Hypothalamus (tissue), 51 donors: ENCODE measurements at places on chromosomes 6 and 20.
A peak's percentile ranks its signal among the peaks of the same experiment; 100 is the strongest.

- peak; percentile 31 for DNase-seq
Observed at GRCh38 chr6:33008944-33009861, at the start of gene HLA-DOA. Gene HLA-DOA, minus strand, starts transcription at chr6:33009591.

- no peak for DNase-seq
Observed at GRCh38 chr6:43396408-43397149, 27.1 kb upstream of the ZNF318 start.

DNA sequence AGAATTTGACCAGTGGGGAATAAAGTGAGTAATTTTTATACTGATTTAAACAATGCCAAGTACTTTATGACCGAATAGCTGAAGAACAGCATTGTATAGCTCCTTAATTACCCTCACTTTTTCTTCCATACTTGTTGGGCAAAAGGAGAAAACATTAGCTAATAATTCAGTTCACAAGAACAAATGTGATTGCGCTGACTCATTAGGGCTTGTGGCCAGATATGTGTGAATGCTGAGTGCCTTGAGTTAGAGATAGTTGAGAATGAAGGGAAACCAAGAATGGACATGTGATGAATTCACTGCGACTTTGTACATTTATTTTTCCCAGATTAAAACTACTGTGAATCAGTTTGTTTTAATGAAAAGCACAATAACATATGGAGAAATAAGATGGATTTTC, 669.4 kb downstream of the TFAP2A start:
- DNase-seq, result no peak

GRCh38 chr6:148892247-148892646, 145.4 kb downstream of the UST start:
- DNase-seq, result no peak

- DNase-seq, result no peak
Observed at GRCh38 chr6:132865364-132865763, 51.0 kb downstream of the RPS12 start.

DNA sequence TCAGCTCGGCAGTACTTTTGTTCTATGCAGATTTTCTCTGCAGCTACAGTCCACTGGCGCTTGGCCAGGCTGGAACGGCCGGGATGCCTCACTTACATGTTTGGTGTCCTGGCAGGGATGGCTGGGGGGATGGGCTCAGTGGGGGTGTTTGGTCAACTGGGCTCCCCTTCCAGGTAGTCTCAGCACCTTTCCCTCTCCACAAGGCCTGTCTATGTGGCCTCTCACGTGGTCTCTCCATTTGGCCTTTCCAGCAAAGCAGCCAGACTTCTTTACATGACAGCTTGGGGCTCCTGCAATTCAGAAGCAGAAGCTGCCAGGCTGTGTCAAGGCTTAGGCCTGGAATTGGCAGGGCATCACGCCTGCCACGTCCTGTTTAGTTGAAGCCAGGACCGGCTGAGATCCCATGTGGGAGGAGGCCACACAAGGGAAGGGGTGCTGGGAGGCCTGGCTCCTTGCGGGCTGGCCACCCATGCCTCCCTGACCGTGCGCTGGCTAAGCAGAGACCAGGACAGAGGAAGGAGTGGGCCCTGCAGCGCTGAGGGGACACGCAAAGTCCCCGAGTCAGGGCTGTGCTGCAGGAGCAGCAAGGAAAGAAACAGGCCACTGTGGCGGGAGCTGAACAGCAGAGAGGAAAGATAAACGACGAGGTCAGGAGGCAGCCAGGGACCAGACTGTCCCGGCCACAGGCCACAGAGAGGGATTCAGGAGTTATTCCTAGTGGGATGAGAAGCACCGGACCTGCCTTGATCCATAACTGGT, 38.9 kb downstream of the MGME1 start:
- no peak for DNase-seq

DNA sequence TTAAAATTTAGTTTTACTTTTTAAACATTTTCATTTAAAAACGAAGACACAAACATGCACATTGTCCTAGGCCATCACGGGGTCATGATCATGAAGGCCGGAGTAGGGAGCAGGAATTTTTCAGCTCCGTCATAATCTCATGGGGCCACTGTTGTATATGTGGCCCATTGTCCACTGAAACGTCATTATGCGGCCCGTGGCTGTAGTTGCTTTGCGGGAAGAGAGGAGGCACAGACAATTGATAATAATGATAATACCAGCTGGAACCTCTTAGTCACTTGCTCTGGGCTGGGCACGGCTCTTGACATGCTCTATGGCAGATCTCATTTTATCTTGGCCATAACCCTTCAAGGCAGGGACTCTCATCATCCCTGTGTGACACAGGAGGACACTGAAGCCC, 56.5 kb upstream of the FNDC1 start:
- DNase-seq, result no peak

DNA sequence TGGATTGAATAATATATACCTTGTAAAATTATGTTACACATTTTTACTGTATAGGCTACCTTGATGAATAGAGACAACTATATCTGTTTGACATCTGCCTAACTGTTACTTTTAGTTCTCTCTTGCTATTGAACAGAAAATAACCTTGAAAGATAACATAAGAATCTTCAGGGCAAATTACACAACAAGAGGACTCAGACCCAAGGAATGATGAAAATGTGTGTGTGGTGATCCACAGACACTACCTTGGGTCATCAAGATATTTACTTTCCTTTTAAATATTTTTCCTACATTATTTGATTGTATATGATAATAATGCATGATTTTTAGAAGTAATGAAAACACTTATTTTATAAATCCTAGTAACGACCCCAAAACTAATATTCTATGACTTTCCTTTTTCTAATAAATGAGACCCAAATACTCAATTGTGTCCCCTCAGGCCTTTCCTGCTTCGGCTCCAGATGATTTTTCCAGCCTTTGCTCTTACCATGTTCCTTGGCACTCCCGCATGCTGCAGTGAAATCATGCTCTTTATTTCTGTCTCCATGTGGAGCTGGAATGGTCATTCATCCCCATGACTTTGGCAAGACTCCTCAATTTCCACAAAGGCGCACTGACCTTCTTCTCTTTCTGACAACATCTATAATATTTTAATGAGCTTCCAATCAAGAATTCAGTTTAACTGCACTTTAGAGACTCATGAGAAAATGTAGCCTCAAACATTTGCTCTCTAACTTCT, 187.6 kb downstream of the EPM2A start:
- no peak for DNase-seq

GRCh38 chr6:96888745-96889144, 8.9 kb downstream of the NDUFAF4 start:
- no peak for DNase-seq

DNA sequence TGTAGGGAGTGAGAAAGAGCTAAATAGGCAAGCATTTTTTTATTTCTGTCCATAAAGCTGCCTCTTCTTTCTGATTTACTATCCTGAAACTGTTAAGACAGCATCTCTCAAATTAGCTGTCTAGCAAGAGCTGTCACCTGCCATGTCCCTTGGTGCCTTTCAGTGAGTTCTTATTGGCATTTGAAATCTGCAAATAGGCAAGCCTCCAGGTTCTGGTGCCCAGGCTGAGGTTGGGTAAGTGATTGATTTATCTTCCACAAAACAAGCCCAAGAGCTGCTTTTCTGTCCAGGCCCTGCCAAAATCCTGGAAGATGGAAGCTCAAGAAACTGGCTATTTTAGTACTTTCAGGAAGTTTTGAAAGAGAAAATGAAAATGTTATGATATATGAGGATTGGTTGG, 22.4 kb downstream of the MANEA start:
- no peak for DNase-seq

- DNase-seq, result no peak
Observed at GRCh38 chr6:34723203-34723602, 26.6 kb upstream of the ILRUN start.

DNA sequence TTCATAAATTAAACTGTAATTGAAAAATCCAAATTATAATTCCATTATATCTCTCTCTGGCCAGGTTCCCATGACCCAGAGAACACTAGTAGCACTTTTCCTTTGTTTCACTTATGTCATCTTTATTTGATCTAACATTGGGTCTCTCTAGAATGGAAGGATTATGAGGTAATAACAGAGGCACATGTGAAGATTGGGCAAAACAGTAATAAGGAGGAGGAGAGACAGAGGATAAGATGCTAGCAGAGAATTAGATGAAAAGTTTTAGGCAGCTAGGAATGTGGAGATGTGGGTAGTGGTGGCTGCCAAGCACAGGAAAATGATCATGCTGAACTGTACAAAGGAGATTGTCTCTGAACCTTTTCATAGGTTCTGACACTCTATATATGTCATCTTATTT, 3.3 kb downstream of the TAB2 start:
- DNase-seq, result no peak

GRCh38 chr6:144346719-144347447, 61.7 kb downstream of the UTRN start:
- no peak for DNase-seq

- peak; percentile 85 for DNase-seq
Observed at GRCh38 chr6:142845624-142846458, 99.1 kb downstream of the HIVEP2 start.

DNA sequence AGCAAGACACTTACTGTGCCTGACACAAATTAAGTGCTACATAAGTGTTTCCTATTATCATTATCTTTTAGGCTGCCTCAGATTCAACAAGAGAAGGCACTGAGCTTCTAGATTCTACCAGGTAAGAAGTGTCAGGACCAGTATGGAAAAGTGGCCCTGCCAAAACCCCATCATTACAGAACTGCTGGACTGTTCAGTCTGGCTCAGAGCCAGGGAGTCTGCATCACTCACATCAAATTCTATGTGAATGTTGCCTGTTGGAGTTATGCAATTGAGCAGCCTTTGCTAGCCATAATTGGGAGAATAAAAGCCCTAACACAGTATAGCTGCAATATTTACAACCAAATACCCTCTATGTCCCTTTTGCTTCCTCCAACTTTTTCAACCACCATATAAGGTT, 70.9 kb downstream of the ATG5 start:
- DNase-seq, result no peak

DNA sequence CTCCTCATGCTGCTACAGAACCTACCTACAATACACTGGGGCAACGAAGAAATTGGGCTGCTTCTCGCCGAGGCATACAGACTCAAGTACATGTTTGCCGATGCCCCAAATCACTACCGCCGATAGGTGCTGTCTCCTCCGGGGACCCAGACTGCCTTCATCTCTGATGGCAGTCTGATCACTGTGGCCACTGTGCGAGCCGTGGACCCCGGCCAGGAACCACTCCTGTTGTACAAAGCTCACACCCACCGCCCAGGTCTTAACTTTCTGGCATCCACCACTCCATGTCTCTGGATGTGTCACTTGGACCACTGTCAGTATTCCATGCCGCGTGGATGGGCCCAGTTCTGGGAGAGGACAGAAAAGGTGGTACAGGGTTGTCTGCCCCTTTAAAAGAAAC, 22.7 kb upstream of the RNF8 start:
- no peak for DNase-seq

- no peak for DNase-seq
Observed at GRCh38 chr6:6920114-6920986, 187.4 kb upstream of the RREB1 start.

DNA sequence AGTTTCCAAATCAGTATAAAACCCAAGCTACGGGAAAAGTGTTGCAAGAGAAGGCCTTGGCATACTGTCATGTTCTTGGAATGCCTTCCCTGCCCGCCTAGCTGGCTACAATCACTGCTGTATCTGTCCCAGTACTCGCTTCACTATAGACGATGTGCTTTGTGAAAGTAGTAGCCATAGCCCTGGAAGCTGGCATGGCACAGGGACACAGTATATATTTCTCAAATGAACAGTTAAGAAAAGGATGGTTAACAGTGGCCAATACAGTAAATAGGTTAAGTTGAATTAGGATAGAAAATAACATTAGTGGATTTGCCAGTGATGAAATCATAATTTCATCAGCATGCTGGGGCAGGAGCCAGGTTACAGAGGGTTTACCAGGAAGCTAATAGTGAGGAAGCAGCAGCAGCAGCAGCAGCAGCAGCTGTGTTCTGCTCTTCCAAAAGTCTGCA, 499.3 kb downstream of the CDKAL1 start:
- DNase-seq, result no peak
